Activated CD8-positive, alpha-beta T cell treated with anti-CD3 and anti-CD28 coated beads, Interleukin-2, amount 10 ng/mL, durations not matched to agents 7 days and 5 days (primary cell): ENCODE measurements at places on chromosomes 7 and 10. TPM values are rescaled to one million over a fixed set of nuclear protein-coding genes. Genes with fewer than 3 reads are reported as not detected.

GRCh38 chr7:99844328-99844727 lies 16.5 kb downstream of the CYP3A43 start:
- no peak for DNase-seq

DNA sequence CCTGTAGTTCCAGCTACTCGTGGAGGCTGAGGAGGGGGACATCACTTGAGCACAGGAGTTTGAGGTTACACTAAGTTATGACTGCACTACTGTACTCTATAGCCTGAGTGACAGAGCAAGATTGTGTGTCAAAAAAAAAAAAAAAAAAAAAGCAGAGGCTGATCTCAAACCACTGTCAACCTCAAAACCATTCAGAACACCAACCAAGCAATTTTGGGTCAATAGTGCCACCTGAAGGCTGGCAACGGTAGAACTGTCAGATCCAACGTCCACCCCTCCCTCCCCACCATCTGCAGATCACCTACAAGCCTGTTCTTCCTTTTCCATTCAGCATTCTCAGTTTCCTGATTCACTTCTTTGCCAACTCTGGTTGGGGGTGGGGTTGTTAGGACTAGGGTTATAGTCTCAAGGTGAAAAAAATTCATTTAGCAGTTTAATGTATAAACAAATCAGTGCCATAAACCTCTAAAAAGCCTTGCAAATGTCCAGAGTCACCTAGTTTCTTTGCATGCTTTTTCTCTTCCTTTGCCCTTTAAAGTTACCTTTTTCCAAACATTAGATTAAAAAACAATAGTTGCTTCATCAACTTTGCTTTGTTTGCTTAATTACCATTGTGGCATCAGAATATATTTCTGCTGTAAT lies 2.6 kb downstream of the MRPS33 start:
- DNase-seq: peak; percentile 85

- no peak for DNase-seq
Observed at GRCh38 chr7:47332213-47332612, 249.7 kb downstream of the TNS3 start.

DNA sequence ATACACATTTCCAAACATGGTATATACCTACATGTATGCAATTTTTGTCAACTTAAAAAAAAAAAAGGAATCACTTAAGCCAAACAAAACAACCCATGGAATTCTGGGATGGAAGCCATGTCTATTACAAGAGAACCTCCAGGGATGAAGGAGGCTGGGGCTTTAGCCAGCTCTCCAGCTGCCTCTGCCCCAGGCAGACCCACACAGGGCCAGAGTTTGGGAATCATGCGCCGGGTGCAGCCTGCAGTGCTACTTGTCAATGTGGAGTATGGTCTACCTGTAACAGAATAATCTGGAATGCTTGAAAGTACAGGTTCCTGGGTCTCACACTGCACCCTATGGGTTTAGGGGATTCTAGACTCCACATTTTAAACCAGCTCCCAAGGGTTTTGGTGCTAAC lies 10.8 kb downstream of the ATP6V0E2 start:
- DNase-seq: no peak

DNA sequence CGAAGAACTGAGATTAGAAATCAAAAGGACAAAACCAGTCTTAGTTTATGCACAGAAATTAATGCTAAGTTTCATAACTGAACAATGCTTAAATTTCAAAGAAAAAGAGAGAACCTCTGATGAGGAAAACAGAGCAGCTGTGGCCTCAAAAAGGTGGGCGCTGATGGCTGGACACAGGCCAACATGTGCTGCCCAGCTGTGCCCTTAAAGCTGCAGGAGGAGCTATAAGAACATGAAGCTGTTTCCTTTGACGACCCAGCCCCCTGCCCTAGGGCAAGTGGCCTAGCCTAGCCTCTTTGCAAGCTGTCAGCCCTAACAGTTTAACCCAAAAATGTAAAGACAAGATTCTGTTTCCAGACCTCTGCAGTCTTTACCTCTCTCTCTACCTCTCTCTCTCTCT lies 107.7 kb downstream of the GRID1 start:
- DNase-seq: peak; percentile 9

DNA sequence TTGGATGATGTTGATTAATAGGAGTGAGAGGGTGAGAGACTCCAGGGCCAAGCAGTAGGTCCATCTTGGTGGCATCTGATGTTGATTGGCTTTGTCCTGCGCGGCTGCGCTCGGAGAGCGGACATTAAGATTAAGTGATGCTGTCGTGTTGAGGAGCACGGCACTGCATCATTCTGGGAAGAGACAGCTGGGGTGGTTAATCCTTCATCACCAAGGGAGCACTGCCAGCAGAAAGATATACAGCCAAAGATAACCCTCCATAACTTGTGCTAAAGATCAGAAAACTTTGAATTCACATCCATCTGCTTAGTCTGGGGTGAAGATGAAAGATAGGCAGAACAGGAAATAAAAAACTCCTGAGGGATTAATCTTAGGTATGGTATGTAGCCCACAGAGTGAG lies 208.3 kb downstream of the LRMDA start:
- no peak for DNase-seq

- DNase-seq: no peak
Observed at GRCh38 chr7:139431459-139431858, 52.0 kb downstream of the KLRG2 start.

GRCh38 chr7:70779321-70779720 lies 352.6 kb upstream of the GALNT17 start:
- no peak for DNase-seq

GRCh38 chr10:123521556-123521955 lies 144.6 kb upstream of the GPR26 start:
- no peak for DNase-seq

- DNase-seq: no peak
Observed at GRCh38 chr7:70632400-70632799, 499.5 kb upstream of the GALNT17 start.

GRCh38 chr10:122307669-122308416 lies 36.7 kb downstream of the BTBD16 start:
- no peak for DNase-seq

GRCh38 chr7:47726047-47726726 lies 144.3 kb upstream of the TNS3 start:
- DNase-seq: no peak

GRCh38 chr10:99357691-99358090 lies 28.5 kb downstream of the CNNM1 start:
- DNase-seq: no peak

Gene DDC
- not detected for total RNA-seq

Gene SEMA3E
- not detected for total RNA-seq
